Activated T-cell treated with anti-CD3 and anti-CD28 coated beads, Interleukin-2, amount 50 U/mL, for 72 hours (primary cell): ENCODE measurements at places on chromosomes 3 and 15. TPM values are rescaled to one million over a fixed set of nuclear protein-coding genes. Genes with fewer than 3 reads are reported as not detected.

GOLGA6C gene
- not detected for total RNA-seq

TMEM39A gene
- 67.4 TPM for total RNA-seq

GFM1 gene
- total RNA-seq = 44.9 TPM

FAM3D gene
- total RNA-seq = not detected

PLSCR2 gene
- total RNA-seq = not detected

ZIC1 gene
- total RNA-seq = not detected

THPO gene
- total RNA-seq = not detected

IL5RA gene
- 0.77 TPM for total RNA-seq
